ENCODE measurements at places on chromosomes 2 and 18.
A peak's percentile ranks its signal among the peaks of the same experiment; 100 is the strongest.

DNA sequence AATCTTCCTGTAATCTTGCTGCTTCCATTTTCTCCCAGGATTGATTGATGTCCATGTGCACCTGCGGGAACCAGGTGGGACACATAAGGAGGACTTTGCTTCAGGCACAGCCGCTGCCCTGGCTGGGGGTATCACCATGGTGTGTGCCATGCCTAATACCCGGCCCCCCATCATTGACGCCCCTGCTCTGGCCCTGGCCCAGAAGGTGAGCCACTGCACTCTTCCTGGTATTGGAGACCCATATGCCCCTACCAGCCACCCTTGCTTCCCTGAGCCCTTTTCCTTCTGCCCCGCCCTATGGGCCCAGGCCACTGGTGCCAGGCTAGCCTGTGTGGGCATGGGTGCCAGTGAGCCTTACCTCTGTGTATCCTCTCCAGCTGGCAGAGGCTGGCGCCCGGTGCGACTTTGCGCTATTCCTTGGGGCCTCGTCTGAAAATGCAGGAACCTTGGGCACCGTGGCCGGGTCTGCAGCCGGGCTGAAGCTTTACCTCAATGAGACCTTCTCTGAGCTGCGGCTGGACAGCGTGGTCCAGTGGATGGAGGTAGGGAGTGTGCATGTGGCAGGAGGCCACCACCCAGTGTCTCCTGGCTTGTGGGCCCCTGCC, 20.3 kb downstream of the CAD start:
- no peak for DNase-seq

- no peak for DNase-seq
These were observed 131.0 kb downstream of the ALPK2 start for GRCh38 chr18:58497845-58498244.

DNA sequence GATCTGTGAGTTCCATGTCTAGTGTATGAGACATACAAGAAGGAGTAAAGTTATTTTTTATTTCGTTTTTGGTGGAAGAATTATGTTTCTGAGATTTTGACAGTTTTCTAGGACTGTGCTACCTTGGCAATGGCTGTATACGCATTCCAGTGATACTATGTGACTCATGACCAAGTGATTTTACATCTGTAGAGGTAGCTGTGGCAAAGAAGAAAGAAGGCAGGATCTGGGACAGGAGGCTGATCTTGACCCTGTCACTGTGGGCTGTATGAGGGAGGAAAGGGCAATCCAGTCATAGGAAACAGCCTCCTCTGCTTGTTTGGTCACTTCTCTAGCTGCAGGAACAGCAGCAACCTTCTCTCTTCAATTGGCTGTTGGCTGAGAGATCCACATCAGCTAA, 44.0 kb upstream of the PDCL3 start:
- no peak for DNase-seq

DNA sequence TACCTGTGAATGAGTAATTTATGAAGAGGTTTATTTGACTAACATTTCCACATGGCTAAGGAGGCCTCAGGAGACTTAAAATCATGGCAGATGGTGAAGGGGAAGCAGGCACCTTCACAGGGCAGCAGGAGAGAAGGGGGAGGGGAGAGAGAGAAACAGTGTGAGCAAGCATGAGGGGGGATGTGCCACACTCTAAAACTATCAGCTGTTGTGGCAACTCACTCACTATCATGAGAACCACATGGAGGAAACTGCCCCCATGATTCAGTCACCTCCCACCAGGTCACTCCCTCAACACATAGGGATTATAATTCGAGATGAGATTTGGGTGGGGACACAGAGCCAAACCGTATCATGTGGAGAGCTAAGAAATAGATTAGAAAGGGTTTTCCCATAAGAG, 309.0 kb downstream of the RDH14 start:
- no peak for DNase-seq

- DNase-seq = no peak
These were observed 33.6 kb downstream of the B3GNT7 start for GRCh38 chr2:231429152-231429551.

GRCh38 chr2:177193240-177193639, 19.4 kb upstream of the HNRNPA3 start:
- no peak for DNase-seq

DNA sequence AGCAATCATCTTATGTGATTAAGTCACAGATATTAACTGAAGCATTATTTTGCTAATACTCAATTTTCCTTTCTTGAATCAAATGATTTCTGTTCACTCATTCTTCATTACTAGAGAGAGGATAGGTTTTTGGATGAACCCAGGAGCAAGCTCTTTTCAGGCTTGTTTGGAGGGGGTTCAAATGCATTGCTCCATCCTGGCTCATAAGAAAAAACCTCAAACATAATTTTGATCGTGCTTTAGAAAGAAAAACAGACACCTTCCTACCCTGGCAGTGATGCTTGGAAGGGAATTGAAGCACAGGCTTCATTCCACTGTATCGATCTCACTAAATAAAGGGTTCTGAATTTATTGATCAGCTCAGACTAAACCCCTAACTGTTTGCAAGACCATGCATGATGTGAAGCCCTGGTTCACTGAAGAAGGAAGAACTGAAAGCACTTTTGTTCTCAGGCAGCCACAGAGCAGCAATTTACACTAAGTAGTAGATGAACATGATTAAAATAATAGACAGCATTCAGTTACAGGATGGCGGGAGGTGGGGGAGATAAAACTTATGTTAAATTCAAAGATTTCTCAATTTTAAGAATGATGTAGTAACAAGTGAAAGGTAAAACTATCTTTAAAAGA, 53.4 kb downstream of the CDH2 start:
- no peak for DNase-seq

DNA sequence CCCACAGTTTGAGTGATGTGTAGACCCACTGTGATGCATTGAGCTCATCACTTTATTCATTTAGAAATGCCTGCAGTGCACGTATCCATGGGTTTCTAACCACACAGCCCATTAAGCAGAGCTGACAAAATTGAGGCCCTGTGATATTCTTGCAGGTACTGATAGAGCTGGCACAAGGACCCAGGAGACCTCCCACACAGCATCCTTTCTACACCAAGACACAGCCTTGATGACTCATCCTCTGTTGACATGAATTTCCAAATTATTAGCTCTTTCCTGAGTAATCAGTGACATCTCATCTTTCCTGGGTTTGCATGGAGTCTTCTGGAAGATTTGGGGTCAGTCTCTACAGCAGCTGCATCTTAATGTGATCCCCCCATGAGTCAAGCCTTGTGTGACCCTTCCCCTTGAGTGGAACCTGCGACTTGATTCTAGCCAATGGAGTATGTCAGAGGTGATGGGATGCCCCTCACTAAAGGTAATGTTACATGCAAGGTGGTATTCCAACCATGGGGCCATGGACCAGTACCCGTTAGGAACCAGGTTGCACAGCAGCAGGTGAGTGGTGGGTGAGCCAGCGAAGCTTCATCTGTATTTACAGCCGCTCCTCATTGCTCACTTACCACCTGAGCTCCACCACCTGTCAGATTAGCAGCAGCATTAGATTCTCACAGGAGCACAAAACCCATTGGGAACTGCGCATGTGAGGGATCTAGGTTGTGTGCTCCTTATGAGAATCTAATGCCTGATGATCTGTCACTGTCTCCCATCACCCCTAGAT, 181.1 kb upstream of the ARL4C start:
- peak; percentile 15 for DNase-seq

DNA sequence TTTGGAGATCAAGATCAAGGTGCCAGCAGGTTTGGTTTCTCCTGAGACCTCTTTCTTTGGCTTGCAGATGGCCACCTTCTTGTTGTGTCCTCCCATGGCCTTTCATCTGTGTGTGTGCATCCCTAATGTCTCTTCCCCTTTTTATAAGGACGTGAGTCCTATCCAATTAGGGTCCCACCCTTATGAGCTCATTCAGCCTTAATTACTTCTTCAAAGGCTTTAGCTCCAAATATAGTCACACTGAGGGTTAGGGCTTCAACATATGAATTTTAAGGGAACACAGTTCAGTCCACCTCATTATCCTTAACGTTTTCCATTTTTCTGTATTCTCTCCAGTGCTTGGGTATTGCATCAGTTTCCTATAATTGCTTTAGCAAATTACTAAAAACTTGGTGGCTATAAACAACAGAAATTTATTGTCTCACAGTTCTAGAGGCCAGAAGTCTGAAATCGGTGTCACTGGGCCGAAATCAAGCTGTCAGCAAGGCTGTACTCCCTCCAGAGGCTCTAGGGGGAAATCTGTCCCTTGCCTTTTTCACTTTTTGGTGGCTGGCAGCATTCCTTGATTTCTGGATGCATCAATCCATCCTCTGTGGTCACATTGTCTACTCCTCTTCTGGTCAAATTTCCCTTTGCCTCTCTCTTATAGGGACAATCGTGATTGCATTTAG, 34.1 kb downstream of the CDC42EP3 start:
- no peak for DNase-seq

- DNase-seq = no peak
These were observed 181.0 kb downstream of the PDE11A start for GRCh38 chr2:177891533-177891932.

DNA sequence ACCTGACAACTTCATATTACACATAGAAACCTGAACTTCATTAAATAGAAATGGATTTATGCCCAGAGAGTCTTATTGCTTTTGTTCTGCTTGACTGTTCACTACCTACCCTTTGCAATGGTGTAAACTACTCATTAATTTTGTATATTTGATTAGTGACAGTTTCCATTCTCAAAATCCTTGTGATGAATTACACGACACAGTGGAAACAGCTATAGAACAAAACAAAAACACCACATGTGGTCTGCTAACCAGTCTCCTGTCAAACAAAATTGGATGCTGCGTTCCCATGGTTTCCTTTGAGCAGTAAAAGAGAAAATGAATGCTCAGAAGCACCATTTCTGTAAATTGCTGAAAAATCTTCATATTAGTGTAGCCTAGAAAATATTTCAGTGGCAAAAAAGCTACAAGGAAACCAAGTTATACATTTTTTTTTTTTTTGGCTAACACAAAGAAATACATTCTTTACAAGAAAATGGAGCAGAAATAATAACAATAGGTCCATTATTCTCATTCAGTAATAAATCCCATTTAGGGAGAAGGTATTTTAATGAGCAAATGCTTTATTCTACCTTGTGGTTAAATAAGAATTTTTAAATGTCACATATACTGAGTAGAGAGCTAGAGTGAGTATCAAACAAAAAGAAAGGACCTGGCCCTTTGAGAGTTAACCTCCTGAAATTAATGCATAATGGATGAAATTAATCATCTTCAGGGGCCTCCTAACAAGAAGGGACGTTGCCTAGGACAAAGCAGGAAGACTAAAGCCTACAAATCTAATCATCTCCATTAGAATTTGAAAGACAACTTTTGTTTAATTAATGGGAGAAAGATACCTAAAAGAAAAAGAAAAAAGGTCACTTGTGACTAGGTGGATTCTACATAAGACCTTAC, 355.1 kb upstream of the ZC3H15 start:
- DNase-seq = peak; percentile 97

DNA sequence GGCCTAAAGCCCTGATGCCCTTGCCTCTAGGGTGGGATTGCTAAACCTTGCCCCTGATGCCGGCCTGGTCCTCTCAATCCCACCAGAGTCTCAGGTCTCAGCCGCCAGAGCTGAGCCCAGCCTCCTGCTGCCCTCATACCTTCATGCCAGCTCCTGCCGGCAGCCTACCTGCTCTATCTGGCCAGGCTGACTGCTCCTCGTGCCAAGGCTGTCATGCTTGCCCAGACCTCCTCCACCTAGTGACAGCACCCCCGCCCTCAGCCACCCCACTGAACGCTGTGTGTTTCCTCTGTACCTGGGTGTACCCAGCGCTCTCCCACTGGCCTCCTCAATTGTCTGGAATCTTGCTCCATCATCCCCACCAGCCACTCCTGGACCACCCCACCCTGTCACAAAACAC, 120.1 kb downstream of the CACNB4 start:
- no peak for DNase-seq

DNA sequence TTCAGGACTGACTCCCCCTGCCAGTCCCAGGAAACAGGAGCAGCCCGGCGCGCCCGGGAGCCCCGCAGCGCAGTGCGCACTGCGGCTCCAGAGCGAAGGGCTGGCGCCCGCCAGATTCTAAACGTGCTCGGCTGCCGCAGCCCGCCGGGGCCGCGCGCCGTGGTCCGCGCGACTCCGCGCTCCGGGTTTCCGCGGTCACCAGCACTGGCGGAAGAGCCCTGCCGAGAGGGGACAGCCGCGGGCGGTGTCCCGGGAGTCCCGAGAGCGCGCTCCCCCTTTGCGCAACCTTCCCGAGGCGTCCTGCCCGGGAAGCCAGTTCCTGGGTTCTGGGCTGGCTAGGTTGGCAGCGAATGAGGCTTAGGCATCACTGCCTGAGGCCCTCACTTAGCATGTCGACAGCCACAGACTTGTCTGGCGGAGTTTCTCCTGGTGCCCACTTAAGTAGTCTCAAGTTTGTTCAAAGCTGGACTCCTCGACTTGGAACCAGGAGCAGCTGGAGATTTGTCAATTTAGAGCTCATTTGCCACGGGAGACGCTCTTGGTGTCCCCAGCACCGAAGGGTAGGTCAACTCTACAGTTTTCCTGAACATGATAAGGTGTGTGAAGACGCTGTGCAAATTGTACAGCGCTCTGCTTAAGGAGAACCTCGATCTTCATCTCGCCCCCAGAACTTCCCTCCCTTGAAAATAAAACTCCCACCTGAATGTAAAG, 1.5 kb upstream of the VSNL1 start:
- peak; percentile 59 for DNase-seq

- DNase-seq = no peak
These were observed 36.6 kb upstream of the PPP1R1C start for GRCh38 chr2:181949047-181949446.

DNA sequence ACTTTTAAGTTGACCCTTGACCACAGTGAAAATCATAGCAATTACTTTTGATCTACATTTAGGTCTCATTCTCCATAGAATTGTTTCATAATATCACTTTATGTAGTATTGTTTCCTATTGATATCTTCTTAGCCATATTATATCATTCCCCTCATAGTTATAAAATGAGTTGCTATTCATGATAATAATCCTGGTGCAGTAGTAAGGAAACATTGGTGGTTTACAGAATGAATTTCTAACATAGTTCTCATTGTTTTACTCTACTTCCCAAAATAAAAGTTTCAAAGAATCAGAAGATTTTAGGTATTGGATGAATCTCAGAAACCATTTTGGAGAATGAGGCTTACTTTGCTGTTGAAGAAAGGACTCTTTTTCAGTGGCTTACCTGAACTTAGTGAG, 246.0 kb downstream of the PARD3B start:
- no peak for DNase-seq

DNA sequence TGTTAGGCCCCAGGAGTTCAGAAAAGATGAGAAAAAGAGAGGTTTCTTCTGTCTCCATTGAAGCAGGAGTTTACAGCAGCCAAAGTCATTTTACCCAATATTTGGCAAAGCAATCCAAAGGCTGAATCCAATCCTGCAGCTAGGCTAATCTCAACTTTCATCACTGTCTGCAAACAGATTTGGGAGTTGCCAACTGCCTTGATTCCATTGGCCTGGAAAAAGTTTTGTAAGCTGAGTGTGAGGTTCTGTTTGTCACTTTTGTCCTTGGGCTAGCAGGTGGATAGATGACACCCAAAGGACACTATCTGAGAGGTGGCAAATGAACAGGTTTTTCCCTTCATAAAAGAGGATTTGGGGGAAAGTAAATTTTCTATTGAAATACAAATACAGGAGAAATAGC, 56.6 kb upstream of the SETBP1 start:
- no peak for DNase-seq

- DNase-seq = no peak
These were observed 2.2 kb downstream of the NEDD4L start for GRCh38 chr18:58046093-58046793.

GRCh38 chr2:209913786-209914345, 88.6 kb upstream of the RPE start:
- no peak for DNase-seq

GRCh38 chr2:83901317-83901716, 557.8 kb downstream of the SUCLG1 start:
- no peak for DNase-seq

GRCh38 chr2:160220026-160220425, 20.0 kb upstream of the ITGB6 start:
- DNase-seq = no peak

- no peak for DNase-seq
These were observed 21.9 kb downstream of the HJURP start for GRCh38 chr2:233832414-233832813.
